Stimulated activated CD8-positive, alpha-beta memory T cell treated with anti-CD3 and anti-CD28 coated beads, Interleukin-15, amount 100 ng/mL, for 4 hours (primary cell): ENCODE measurements at places on chromosomes 12 and 14.

DNA sequence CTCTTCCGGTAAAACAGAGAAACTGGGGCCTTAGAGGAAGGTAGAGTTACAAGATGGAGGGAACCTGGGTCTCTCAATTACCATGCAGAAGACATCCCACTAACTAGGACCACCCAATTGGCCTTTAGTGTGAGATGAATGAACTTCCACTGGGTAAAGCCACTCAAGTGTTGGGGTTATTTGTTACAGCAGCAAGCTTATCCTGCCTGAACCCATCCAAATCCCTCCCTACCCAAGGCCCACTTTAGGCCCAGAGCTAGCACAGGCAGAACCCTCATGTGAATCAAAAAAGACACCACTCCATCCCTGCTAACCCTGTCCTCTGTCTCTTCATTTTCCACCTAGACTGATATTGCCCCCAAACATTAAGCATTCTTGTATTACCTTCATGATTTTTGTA lies 746.7 kb upstream of the TBX3 start:
- no peak for DNase-seq

DNA sequence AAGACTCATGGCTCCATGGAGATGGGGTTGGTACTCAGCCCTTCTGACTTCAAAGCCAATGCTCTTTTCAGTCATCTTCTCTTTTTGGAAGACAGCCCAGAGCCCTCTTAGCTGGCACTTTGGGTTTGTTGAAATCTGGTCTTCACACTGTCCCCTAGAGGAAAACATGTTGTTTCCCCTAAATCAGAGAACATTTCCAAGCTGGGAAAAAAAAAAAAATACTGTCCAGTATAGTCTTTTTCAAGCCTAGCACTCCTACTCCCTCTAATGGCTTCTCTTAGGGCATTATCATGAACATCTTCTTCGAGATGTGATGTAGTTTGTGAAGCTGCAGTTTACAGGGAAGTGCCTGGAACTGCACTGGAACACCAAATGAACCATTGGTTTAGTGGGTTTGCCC lies 3.0 kb upstream of the ZC3H14 start:
- DNase-seq: no peak

DNA sequence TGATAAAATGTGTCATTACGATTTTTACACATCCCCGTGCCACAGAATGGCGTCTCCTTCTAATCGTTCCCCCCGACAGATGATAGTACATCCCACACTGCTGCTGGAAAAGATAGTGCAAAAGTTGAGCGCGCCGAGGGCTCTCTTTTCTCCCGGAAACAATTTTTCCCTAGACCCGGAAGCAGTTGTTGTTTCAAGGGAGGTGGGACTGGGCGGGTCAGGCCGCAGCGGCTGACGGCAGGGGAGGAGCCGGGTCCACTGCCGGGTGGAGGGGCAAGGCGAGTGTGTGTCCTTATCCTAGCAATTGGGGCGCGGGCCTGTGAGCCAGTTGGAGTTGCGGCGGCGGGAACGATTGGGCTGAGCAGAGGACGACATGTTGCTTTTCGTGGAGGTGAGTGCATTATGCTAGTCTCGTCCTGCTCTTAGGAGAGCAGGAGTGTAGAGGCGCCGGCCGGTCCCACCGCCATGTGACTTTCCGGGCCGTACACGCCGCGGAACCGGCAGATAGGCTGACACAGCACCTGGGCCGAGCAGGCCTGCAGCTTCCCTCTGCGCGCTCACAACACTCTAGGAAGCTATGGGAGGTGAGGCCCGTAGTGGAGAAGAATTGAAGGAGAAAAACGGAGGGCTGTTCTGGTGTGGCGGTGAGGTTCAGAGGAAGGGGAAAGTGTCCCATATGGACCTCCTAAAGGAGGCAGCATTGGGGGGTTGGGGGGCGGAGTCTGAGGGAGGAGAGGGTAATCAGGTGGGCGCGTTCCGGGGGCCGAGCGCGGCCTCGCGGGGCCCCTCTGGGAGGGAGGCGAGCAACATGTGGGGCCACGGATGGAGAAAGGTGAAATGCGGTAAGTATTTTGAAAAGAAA lies at the start of gene LARP4:
Gene LARP4 (plus strand): TSS at position 248 of the 862 bp plus-strand sequence. CDS start 126 bp downstream, at position 374.
- peak; percentile 85 for DNase-seq

GRCh38 chr14:77203611-77204458 lies 22.2 kb downstream of the TMEM63C start:
- DNase-seq: no peak

GRCh38 chr14:70177081-70177800 lies 11.5 kb downstream of the SLC8A3 start:
- no peak for DNase-seq

DNA sequence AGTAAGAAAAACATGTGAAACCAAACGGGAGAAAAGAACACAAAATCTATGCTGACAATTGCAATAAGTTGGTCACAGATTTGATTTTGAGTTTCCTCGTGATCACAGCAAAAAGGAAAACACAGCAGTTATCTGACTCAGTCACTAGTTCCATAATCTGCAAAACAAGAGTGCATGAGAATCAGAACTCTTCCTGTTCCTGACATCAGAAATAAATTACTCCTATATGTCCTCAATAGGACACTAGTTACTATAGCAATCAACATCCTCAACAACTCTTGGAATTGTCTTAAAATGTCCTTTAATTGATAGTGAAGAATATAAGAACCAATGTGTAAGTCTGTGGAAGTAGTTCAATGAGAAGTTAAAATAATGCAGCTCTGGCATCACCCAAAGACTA lies 268.0 kb upstream of the NOS1 start:
- DNase-seq: no peak

GRCh38 chr12:62586850-62587249 lies 120.2 kb downstream of the MON2 start:
- no peak for DNase-seq

- no peak for DNase-seq
These were observed 15.0 kb downstream of the GXYLT1 start for GRCh38 chr12:42129595-42130204.

DNA sequence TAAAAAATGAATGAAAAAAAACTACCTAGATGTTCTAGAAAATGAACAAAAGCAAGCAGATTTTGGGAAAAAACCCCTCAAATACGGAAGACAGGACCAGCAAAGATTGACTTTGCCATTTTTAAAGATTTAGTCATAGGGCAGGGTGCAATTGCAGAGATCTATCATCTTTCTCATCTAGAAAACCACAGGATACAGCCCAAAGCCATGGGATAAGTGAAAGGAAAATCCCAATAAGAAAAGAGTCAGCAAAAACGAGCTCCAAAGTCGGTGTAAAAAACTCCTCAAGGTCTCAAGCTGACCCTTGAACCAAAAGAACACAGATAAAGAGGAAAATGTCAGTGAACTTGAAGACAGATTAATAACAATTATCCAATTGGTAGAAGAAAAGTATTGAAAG lies 28.0 kb downstream of the CEP290 start:
- DNase-seq: no peak

GRCh38 chr14:26522967-26523366 lies 74.9 kb downstream of the NOVA1 start:
- DNase-seq: no peak

DNA sequence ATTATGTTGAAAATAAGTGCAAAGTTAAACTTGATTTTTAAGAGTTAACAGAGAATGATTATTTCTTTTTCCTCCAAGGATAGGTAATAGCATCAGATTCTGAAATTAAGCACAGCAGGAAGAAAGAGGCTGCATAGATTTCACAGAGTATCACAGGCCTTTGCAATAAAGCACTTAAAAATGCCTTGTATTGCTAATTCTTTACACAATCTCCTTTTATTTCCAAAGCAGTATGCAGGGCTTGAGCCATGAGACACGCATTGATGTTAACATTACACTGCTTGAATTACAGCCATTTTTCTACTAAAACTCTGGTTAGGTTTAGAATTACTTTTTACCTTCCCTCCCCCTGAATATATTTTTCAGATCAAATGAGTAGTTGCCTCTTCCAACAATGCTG lies 398.3 kb downstream of the BCAT1 start:
- no peak for DNase-seq

DNA sequence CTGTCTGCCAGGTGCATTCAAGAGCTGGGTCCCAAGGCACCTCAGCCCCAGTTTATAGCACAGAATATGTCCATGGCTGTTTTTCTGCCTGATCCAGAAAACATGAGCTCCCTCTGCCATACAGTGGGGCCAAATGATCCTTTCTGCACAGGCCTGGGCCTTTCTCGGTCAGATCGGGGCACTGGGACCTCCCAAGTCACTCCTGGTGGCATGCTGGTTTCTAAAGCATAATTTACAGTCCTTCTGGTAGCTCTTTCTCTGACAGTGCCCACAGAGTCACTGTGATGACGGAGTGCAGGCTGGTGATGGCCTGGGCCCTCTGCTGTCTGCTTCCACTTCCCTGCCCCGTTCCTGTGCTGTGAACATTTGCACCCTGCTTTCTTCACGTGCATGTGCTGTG lies 99.2 kb downstream of the ADGRD1 start:
- no peak for DNase-seq

DNA sequence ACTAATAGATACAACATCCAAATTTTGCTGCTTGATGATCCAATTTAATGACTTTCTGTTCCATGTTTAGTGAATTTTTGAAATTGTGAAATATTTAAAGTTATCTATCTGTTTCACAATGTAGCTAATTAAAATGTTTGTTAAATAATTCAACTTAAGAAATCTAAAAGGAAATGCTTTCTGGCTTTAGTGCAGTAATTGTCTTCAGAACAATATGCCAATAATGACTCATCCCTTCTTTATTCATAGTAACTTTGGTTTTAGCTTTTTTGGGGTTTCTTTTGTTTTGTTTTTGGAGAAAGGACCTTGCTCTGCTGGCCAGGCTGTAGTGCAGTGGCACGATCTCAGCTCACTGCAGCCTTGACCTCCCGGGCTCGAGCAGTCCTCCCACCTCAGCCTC lies 479.2 kb upstream of the RGS6 start:
- DNase-seq: no peak

- DNase-seq: no peak
These were observed 89.8 kb downstream of the NTF3 start for GRCh38 chr12:5521456-5522325.

DNA sequence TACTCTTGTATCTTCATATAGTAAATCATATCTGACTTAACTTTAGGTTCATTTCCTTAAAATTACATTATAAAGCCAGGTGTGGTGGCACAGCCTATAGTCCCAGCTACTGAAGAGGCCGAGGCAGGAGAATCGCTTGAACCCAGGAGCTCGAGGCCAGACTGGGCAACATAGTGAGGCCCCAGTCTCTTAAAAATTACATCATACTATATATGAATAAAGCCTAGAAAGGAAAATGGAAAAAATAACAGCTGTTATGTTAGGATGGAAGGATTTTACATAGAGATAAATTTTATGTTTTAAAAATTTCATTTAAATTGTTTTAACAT lies 4.2 kb downstream of the HECTD1 start:
- DNase-seq: no peak

DNA sequence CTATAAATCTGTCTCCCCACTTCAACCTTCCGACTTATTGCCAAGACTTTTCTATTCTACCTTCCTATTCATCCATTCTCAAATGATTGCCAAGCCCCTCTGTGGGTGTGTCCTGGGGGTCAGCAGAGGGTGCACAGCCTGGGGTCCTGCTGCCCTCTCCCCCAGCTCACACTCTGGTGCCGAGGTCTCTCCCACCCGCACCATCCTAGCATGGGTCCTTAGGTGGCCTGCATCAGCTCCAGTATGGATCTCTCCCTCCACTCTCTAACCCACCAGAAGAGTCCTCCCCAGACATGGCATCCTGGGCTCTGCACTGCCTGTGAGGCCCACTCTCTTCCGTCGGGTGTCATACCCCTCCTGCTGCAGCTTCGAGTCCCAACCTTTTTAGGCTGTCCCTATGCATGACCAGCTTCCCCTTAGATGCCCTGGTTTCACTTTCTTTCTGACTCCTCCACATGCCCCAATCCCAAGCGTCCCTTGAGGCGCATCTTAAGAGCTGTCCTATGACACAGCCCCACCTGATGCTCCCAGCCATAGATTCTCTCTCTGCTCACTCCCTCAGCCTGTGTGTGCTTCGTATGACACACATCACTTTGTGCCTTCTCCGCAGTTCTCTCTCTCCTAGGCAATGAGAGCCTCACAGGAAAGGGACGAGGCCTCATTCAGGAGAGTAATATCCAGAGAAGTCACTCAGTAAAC lies 43.9 kb downstream of the GIT2 start:
- DNase-seq: no peak

DNA sequence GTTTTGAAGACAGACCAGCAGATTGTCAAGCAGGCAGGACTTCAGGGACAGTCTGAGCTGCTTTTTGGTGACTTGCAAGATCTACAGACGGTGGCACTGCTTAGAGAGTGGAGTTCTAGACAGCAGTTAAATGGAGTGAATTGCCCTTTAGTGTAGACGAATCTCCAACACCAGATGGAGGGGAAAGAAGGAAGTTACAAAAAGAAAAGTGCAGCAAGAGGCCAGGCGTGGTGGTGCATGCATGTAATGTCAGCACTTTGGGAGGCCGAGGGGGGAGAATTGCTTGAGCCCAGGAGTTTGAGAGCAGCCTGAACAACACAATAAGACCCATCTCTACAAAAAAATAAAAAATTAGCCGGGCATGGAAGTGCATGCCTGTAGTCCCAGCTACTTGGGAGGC lies 8.4 kb upstream of the HHIPL1 start:
- DNase-seq: no peak

GRCh38 chr14:93112891-93113677 lies 2.6 kb downstream of the ITPK1 start:
- DNase-seq: peak; percentile 31

DNA sequence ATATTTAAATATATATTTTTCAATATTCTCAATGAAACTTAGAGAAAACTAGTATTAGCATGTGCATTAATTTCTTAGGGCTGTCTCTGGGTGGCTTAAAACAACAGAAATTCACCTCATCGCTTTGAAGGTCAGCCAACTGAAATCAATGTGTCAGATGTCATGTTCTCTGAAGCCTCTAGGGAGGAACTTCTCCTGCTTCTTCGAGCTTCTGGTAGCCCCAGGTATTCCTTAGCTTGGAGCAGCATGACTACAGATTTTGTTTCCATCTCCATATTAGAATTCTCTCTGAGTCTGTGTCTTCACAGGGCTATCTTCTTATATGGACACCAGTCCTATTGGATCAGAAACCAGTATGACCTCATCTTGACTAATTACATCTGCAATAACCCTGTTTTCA lies 221.5 kb downstream of the PDZRN4 start:
- DNase-seq: no peak

GRCh38 chr12:109927622-109928021 lies 27.5 kb downstream of the TCHP start:
- DNase-seq: no peak

DNA sequence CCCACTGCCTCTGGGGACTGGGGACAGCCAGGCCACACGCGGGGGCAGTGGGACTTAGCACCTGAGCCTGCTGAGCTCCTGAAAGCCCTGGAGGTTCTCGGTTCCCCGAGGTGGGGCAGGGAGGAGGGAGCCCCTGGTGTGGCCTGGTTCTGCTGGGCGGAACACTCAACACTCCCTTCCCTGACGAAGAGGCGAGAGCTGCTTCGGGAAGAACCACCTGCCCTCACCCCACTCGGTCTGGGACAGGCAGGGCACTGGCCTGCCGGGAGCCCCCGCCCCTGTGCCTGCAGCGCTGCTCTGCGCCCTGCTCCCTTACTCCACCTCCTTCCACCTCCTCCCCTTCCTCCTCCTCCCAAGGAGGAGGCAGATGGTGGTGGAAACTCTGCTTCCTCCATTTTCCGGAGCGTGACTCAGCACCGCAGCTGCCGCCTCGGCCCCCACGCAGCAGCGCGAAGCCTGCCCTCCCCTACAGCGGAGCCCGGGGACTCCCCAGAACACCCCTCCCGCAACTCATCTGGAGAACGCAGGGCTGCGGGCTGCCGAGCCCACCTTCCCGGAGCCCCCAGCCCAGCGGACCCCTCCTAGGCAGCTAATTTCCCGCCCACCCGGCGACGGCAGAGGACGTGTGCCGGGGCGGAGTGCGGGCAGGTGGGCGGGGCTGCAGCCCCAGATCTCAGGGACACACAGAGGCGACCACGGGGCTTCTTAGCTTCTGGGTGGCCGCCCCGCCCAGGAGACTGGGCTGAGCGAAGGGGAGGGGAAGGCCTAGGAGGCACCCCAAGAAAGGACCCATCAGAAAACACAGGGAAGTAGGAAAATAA lies 11.7 kb upstream of the INF2 start:
- peak; percentile 66 for DNase-seq
